ENCODE measurements at places on chromosomes 12 and 14.

GRCh38 chr14:102323102-102323501 lies 3.6 kb downstream of the ZNF839 start:
- DNase-seq: no peak

DNA sequence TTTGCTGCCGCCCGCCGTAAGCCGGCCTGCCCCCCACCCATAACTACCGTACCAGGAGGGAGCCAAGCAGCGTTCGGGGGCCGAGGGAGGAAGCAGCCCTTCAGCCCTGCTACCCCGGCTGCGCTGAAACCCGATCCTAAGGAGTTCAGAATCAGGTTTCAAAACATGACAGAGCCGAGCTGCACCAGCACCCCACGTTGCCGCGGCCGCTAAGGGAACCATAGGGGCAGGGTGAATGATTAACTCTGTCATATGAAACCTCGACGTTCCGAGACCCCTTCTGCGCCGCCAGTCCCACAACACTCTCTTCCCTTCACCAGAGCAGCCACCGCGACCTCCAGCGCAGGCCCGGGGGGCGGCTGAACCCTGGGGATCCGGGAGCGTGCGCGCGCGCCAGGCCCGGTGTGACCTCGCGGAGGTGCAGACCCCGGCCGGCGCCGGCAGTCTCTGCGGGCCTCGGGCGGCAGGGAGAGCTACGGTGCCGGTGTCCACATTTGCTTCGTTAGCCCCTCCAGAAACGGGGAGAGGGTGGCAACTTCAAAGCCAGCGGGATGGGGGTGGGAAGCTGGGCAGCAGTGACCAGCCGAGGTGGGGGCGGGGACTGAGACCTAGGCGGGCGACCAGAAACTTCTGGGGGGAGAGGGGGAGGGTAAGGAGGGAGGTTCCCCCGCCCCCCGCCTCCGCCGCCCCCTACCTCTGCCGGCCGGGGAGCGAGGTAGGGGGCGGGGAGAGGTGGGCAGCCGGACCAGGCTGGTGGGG lies 1.6 kb downstream of the SIX4 start:
- DNase-seq: no peak

DNA sequence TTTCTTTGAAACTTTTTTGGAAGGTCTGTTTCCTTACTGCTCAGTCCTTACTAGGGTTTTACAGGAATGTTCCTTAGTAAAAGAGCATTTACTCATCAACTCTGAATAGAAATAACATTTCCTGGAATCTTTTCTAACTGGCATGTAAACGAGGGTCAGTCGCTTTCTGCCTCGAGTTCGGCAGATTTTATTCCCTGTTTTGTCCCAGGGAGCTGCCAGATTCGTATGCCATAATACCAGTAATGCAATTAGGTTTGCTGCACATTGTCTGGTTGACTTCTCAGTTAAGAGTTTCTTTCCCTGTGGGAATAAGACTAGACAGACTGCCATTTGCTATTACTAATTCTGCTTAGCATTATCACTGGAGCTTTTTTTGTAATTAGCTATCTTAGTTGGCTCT lies 91.9 kb downstream of the VRK1 start:
- no peak for DNase-seq

- no peak for DNase-seq
These were observed at the start of gene KRT80 for GRCh38 chr12:52191841-52192791. KRT80 (minus strand) TSS chr12:52192014; CDS start chr12:52191902, 112 bp downstream.

- no peak for DNase-seq
These were observed 5.3 kb downstream of the KRT7 start for GRCh38 chr12:52238207-52238840.

DNA sequence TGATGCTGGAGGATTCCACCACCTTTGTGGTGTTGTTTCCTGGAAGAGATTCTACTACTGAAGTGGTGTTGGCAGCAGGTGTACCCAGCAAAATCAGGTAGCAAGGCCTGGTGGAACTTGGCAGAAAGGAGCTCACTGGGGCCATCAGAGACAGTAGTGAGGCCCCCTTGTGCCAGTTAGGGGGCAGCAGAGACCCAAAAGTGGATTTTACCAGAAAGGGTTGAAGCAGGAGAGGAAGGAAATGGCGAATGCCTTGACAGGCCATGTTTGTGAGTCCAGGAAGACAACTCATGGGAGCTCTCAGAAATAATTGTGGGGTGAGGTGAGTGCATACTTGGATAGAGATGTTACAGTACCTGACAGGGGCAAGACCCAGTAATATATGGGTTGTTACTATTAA lies 137.7 kb upstream of the FGD4 start:
- DNase-seq: no peak

GRCh38 chr12:21526721-21527345 lies 737 bp downstream of the SPX start:
- DNase-seq: no peak

- no peak for DNase-seq
These were observed 47.7 kb downstream of the PSMA6 start for GRCh38 chr14:35339761-35340406.

- no peak for DNase-seq
These were observed 1.6 kb downstream of the ZFP36L1 start for GRCh38 chr14:68791078-68791901.

DNA sequence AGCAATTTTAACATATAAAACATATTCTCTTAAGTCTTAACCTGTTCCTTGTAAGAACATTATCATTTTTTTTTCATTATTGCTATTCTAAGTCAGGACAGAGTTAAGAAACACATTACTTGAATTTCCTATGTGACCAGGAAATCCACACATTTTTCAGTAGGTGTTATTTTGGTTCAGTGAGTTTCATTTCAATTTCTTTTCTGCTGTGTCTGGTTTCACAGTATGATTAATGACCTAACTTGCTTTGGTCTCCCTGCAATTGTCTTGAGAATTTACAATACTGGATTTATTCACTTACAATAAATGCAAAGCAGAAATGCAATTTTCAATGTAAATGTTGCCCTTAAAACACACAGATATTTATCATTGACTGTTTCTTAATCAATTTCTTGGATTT lies 396.9 kb upstream of the TMTC1 start:
- DNase-seq: no peak

DNA sequence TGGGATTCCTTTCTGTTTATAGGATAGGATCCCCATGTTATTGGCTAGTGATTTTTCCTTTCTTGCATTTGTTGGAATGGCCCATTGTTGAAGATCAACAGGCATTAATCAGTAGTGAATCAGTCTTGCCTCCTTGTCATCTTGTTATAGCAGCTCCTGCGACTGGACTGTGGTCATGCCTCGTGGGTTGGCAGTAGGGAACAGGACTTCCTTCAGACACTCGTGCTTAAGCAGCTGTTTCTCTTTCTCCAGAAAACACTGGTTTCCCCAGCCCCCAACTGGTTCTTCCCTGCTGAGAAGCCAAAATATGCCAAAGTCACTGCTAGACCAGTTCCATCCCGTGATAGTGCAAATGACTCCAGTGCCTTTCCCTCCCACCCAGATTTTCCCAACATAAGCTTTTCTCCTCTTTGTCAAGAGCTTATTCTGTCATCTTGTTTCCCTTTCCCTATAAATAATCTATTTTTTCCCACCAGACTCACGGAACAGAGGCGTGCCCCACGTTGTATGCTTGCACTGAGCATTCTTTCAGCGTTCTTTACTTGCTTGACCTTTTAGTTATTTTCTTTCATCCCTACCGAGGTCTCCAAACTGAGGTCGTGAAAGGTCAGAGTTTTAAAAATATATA lies 83.5 kb downstream of the SAMD4A start:
- DNase-seq: no peak

DNA sequence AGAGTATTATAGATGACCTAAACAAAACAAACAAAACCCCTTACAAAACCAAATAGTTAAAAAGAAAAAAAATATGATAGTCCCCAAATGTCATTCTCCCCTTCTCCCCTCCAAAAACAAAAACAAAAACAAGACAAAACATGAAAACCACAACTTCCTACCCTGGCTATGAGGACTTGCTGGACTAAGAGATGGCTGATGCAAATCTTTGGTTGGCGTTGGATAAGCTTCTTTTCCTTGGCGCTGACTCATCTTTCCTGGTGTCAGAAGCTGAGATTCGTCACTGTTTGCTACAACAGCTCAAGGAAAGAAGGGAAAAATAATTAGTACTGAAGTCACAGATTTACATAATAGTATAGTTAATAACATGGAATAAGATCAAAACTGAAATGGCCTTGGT lies 102.5 kb upstream of the BBS10 start:
- no peak for DNase-seq

GRCh38 chr12:121184425-121184824 lies 25.5 kb upstream of the P2RX4 start:
- no peak for DNase-seq

GRCh38 chr14:32524609-32525375 lies 195.7 kb downstream of the AKAP6 start:
- no peak for DNase-seq

- no peak for DNase-seq
These were observed 55.9 kb upstream of the GPR68 start for GRCh38 chr14:91300283-91300895.

DNA sequence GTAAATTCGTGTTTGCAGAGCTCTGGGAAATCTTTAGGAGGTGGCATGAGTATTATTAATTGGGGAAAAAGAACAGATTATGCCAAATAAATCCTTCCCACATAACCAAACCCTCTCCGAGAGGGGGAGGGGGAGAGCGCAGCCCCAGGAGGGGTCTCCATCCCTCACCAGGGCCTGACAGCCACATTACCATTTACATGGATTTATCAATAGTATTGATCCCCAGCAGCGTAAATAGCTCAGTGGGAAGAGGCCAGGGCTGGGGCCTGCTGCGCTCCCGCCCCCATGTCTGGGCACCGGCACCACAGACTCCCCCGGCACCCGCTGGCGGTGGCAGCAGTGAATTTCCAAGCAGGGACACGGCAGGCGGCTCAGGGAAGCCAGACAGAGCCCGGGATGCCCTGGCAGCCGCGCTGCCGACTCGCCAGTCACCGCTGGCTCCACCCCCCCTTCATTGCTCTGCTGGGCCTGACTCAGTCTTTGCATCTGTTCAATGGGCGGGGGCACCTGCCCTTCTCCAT lies 2.4 kb downstream of the NCOR2 start:
- no peak for DNase-seq

- DNase-seq: no peak
These were observed 456.1 kb downstream of the AEBP2 start for GRCh38 chr12:19895246-19896020.

GRCh38 chr14:67199016-67199415 lies 9.8 kb downstream of the GARIN2 start:
- DNase-seq: no peak

DNA sequence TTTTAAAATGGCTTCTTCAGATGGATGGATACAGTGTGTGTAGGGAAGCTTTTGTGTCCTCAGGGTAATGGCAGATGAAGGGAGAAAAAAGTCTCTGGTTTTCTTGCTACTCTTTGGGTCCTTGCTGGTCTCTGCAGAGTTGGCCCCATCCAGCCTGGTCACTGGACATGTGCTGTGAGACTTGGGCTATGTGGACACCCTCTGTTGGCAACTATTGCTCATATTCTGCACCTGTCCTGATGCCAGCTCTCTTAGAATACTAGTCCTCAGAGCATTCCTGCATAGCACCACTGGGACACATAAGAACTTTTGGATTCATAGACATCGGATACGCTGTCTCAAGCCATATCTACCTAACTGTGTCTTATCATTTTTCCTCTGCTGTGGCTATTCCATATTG lies 20.0 kb downstream of the NAV3 start:
- DNase-seq: no peak

DNA sequence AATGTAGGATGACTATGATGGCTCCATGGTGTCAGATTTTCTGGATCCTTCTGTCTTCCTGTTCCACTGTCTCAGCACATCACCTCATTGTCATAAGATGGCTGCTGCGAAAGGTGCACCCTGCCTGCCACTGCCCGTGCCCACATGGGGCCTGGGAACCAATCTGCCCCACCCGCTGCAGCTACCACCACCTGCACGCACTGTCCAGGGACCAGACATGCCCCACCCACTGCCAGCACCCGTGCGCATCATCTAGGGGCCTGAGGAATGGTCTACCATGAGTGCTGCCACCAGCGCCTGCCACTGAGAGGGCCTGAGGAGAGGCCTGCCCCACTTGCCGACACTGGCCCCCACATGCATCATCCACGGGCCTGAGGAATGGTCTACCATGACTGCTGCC lies 23.8 kb downstream of the CYP46A1 start:
- DNase-seq: no peak

GRCh38 chr12:106481246-106481645 lies 101.6 kb upstream of the RFX4 start:
- no peak for DNase-seq

DNA sequence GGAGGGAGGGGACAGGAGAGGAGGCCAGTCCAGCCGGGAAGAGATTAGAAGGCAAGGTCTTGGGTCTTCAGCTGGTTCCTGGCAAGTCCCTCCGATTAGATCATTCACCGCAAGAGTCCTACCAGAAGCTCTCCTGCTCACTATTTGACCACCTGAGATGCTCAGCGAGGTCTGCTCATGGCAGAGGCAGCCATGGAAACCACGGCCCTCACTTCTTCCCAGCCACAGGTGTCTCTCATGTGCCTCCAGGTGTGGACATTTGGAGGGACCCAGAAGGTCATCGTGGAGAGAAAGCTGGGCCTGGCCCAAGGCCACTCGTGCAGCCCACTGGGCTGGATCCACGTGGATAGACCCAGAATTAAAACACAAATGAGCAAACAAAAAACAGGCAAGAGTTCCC lies 99.5 kb downstream of the DICER1 start:
- no peak for DNase-seq

DNA sequence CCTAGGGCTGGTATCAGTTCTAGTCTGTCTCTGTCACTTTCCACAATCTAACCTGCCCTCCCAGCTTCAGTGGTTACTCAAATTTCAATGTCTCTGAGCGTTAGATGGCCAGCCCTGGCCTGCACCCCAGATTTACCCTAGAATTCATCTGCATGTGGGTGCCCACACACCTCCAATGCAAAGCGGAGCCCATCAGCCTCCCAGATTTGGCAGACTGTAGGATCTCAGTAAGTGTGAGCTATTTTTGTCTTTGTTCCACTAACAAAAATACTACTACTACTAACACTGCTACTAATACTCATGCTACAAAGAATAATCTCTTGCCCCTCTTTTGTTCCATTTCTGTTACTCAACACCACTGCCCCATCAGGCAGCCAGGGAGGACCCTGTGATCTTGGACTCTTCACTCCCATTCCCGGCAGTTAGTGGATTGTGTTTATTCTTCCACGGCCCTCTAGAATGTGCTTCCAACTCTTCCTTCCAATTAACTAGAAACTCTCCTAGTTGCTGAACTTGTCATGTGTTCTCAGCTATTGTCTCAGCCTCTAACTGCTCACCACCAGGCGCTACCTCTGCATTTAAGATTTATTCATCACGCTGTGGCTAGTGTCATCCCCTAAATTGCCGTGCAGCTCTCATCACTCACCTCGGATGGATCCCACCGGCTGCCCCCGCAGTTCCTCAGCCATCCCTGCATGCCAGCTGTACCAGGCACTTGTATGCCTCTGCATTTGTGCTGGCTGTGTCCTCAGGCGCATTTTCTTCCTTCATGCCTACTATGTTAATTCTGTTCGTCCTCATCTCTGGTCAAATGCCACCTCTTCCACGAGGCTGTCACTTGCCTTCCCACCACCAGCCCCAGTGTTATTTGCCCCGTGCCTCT lies 150.6 kb upstream of the HIF1A start:
- no peak for DNase-seq

GRCh38 chr12:802242-803120 lies 50.1 kb downstream of the WNK1 start:
- DNase-seq: no peak

GRCh38 chr12:121839993-121840761 lies 18.5 kb downstream of the HPD start:
- no peak for DNase-seq

GRCh38 chr12:80001562-80001961 lies 66.7 kb upstream of the PPP1R12A start:
- DNase-seq: no peak
